Activated CD4-positive, alpha-beta T cell treated with anti-CD3 and anti-CD28 coated beads for 1 hour (primary cell): ENCODE measurements at places on chromosomes 7 and 10.

DNA sequence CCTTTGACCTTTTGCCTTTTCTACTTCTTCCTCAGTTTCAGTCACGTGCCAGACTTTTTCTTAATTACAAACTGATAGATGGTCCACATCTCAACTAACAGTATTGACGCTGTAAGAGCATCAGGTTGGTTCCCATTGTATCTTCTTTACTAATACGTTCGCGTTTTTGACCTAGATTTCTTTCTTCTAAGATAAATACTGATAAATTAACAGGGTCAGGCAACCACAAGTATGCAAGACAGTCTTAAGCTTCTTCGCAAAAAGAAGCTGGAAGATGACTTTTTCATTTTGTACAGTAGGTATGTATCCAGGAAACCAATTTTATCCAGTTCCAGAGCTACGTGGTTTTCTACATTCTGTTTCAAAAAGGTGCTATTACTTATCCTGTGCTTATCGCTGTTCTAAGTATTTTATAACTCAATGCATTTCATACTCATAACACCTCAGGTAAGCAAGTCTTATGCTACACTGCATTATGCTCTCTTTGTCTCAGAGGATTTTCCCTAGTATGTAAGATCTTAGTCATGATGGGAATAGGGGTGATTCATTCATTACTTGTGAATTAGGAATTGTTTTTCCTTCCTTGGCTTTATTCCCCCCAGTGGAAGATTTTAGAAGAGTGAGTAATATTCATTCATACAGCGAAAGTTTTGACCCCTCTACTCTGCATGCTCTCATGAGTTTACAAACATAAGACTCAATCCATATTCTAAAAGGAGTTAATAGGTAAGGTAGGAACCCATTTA, 955 bp downstream of the DUS4L start:
- DNase-seq = no peak

DNA sequence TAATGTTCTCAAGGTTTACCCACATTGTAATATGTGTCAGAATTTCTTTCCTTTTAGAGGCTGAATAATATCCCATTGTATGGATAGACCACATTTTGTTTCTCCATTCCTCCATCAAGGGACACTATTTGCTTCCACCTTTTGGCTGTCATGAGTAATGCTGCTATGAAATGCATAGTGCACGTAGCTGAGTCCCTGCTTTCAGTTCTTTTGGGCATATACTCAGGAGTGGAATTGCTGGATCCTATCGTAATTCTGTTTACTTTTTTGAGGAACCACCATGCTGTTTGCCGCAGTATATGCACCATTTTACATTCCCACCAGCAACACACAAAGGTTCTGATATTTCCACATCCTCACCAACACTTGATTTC, 60.0 kb downstream of the PRF1 start:
- DNase-seq = no peak

GRCh38 chr7:127953423-127954356, 77.5 kb downstream of the LRRC4 start:
- no peak for DNase-seq

- no peak for DNase-seq
These were observed 34.7 kb downstream of the A1CF start for GRCh38 chr10:50850578-50851230.

DNA sequence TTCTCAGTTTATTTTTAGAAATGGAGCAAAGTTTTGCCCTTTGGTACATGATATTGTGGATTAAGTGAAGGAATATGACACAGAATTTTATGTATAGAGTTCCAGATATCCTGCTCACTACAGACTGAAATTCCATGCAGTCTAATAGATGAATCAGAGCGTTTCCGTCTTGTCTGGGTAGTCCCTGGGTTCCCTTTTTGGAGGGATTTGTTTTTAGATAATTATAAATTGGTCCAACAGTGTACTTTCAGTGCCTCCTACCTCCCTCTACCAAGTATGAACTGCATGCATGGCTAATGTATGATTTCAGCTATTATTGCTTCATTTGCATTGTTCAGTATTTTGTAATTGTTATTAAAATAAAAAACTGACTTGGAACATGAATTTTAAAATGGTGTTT, 74.4 kb downstream of the SEPTIN7 start:
- DNase-seq = no peak

GRCh38 chr10:5762531-5762930, 50.7 kb downstream of the GDI2 start:
- no peak for DNase-seq

DNA sequence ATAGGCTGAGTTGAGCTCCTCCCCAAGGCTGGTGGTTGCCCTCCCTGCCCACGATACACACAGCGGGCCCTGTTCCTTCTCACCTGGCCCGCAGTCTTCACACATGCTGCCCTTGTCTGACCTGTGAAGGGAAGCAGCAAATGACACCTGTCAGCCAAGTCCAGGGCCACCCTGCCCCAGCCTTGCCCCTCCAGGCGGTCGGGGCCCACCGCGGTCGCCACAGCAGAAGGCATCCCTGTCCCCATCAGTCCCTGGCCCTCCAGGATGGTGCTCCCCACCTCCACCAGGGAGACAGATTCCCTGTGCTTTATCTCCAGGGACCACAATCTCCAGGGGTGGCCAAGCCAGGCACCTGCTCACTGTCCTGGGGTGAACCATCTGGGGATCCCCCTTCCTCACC, 81.2 kb upstream of the TMEM248 start:
- DNase-seq = no peak

DNA sequence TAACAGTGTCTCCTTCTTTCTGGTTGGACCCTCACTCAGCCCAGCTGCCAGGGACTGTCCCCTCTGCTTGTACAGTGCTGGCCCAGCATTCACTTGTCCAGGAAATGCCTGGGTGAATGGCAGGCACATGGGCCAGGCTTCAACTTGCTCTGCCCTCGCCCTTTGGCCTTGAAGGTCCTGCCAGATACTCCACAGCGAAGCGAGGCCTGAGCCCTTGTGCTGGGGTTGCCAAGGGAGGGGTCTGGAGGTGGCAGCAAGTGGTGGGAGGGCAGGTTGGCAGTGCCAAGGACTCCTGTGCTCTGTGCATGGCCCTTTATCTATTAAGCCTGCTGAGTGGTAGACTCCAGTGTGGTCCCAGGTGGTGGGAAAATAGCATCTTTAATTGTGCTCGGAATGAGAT, 75.7 kb downstream of the CDH23 start:
- no peak for DNase-seq

DNA sequence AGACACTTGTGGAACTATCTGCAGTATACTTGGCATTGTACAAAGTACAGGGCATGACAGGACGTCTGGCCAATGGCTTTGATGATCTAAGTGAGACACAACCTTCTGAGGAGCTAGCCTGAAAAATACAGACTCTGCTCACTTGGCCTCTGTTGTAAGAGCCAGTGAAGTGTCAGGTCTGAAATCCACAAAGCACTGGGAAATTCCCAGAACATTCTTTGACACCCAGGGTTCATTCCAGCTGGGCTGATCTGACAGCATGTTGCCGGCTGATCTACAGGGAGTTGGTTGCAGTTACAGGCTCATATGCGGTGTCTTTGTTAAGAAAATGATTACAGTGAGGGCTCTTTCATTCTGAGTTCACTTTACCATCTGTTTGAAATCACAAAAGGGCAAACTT, 354.6 kb downstream of the PHF14 start:
- DNase-seq = no peak

GRCh38 chr7:124536156-124536762, 229.3 kb downstream of the GPR37 start:
- no peak for DNase-seq

DNA sequence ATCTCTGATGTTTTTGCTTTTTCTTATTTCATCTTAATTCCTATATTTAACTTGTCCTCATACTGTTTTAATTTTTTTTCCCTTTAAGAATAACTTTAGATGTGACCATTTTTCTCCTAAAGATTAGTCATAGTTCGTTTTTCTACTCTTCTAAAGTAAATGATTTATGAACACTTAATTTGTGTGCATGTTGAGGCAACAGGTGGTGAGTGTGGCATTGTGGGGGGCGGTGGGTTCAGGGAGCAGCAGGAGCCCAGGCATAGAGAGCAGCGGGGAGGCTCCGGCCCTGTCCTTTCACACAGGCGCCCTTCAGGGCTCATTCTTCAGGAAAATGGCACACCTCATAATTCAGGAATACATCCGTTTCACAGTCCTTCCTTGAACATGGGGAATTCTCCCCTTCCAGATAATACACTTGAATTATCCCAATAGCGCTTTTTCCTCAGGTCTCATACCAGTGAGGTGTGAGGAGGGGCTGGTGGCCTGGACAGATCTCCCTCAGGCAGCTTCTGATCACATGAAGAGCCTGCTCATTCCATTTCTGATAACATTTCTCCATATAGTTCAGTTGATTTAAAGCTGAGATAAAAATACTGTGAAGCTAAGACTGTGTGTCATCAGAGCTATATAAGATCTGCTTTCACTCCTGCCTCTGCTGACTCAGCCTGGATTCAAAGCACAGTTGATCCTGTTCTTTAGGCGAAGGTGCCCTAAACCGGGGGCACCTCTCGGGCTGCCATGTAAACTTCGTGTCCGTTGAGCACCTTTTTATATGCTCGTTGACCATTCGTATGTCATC, 40.2 kb downstream of the CUL1 start:
- no peak for DNase-seq

- DNase-seq = no peak
These were observed 102.8 kb upstream of the RET start for GRCh38 chr10:42973870-42974692.

- no peak for DNase-seq
These were observed 43.5 kb downstream of the MCU start for GRCh38 chr10:72735288-72735936.

DNA sequence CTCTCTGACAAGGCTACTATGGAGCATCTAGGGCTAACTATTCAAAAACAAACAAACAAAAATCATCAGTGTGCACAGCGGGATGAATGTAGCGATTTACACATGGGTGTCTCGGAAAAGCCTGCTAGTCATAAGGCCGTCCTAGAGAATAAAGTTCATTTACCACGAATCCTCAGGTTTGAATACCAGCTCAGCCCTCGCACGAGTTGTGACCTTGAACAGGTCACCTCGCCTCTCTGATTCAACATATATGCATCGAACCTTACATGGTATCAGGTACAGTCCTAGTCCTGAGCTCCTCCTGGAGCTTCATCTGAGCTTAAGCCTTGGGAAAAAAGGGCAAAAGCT, 572 bp downstream of the ATP5MF start:
- no peak for DNase-seq

GRCh38 chr10:484441-484924, 205.0 kb downstream of the DIP2C start:
- no peak for DNase-seq

DNA sequence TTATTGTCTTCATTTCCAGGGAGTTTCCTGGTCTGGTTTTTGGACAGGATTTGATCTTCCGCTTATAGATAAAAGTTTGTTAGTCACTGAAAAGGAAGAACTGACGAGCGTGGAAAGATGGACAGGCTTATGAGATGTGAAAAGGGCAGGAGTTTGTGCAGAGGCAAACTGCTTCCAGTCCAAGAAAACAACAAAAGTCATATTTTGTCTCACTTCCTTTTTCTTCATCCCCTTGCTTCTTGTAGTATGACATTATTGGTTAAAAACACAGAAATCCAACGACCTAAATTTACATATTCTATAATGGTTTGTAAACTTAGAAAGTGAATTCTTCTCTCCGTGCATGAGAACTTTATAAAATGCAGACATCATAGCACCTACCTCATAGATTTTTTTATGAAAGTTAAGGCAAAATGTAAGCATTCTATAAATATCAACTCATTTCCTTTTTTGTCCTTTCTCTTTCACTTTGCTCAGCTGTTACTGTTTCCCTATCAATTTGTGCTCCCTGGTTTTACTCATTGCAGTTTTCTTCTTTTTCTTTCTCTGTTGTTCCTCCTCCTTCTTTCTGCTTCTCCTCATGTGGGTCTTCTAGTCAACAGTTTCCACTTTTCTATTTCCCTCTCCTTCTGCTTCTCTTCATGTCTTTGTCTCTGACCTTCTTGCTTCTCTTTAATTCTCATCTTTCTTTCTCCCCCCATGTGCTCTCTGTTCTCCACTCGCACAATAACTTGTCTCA, 370.2 kb downstream of the ARL4A start:
- no peak for DNase-seq

GRCh38 chr7:112150823-112151641, 55.2 kb downstream of the DOCK4 start:
- DNase-seq = no peak

GRCh38 chr10:23478570-23478969, 39.7 kb downstream of the OTUD1 start:
- no peak for DNase-seq

- DNase-seq = no peak
These were observed 193.9 kb downstream of the TCERG1L start for GRCh38 chr10:131117416-131118212.

GRCh38 chr7:787332-788240, 44.7 kb upstream of the SUN1 start:
- DNase-seq = no peak

- no peak for DNase-seq
These were observed 72.0 kb downstream of the PAX2 start for GRCh38 chr10:100817268-100817839.

DNA sequence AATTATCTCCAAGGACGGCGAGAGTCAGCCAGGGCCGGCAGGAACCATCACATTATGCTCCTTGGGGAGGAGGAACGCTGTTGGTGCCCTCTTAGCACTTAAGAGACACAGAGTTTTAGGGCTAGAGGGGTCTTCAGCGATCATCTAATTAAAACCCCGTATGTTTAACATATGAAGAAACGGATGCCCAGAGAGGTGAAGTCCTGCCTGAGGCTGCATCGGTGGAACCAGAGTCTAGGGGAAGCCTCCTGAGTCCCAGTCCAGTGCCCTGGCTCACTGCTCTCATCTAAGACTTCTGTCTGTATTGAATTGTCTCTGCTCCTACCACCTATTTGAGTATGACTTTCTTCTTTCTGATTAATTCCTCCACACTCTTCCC, 688 bp upstream of the ABCB4 start:
- DNase-seq = no peak

DNA sequence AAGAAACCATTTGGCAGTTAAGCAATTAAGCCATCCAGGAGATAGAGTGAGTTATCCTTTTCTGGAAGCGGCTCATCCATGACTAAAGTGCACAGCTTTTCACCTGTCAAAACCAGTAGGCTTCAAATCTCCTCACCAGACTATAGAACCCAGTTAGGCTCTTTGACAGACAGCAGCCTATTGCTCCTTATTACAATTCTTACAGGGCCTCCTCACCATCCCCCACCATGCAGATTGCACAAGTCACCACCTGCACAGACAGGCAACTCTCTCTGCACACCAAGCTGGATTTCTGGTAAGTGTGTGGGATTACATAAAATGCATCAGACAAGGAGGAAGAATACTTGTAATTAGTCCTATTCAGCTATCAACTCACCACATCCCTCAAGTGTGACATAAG, 301.6 kb downstream of the SNX13 start:
- no peak for DNase-seq

GRCh38 chr10:125020386-125020785, 78.5 kb downstream of the ZRANB1 start:
- DNase-seq = no peak

DNA sequence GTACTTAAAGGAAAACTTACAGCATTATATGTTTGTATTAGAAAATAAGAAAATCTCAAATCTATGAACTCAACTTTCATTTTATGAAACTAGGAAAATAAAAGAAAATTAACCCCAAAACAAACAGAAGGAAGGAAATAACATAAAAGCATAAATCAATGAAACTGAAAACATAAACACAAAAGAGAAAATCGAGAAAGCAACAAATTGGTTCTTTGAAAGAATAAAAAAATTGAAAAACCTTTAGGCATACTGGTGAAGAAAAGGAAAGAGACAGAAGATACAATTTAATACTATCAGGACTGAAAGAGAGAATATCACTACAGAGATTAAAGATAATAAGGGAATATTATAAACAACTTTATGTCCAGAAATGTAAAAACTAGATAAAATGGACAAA, 21.2 kb downstream of the PRTFDC1 start:
- DNase-seq = no peak
